ENCODE measurements at places on chromosomes 5 and 9.

DNA sequence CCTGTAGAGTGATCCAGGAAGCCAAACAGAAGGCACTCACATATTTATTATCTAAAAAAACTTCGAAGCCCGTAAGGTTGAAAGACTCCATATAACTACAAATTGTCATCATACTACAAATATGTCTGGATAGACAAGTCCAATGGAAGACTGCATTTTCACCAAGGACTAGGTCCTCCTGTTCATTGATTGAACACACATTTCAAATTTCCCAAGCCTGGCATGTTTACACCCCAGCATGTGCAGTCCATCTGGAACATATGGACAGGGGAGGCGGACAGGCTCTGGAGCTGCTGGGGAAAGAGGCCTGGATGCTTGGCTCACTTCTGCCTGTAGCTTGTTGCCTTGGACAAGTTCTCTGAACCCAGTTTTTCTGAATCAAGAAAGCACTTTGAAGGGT is 378.7 kb downstream of the ENC1 start:
- DNase-seq = no peak

DNA sequence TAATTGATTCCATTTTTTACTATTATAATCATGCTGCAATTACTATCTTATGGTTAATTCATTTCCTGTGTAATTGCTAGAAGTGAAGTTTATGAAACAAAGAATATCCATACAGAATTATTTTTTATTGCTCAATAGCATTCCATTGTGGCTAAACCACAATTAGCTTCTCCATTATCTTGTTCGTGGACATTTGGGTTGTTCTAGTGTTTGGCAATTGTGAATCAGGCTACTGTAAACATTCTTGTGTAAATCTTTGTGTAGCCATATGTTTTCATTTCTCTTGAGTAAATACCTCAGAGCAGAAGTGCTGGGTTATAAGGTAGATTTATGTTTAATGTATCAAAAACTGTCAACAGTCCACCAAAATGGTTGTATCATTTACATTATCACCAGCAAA is 341.1 kb downstream of the MAT2B start:
- DNase-seq = no peak

DNA sequence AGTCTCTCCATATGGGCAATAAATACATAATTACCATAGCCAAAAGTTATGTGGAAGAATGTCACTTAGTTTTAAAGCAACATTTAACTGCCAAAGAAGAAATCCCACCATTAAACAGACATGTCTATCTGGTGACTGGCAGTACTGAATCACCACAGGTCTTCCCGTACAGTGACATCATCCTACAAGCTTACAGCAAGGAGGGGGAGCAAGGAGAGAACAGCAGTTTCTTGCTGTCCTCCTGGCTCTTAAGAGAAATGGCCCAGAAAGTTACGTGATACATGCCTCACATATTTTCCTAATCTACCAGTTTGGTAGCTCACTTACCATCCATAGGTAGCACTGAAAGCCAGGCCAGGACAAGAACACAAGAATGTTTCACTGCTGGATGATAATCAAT is 671.0 kb downstream of the DMRTA1 start:
- no peak for DNase-seq

GRCh38 chr9:114236391-114237138 is 81.2 kb downstream of the COL27A1 start:
- DNase-seq = no peak

DNA sequence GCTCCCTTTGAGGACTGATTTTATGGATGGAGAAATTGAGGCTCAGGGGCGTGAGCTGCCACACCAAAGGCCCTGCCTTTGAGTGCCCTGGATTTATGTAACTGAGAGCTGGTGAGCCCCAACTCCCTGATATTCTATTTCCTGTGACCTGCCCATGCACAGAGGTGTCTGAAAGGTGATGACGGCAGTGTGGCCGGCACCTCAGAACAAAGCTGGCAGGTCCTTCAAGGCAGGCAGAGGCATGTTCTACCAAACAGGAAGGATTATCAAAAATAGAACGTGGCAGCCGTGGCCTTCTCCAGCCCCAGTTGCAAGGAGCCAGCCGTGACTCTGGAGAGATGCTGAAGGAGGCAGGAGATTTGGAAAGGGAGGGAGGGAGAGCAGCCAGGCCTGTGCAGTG is 36.2 kb downstream of the INSYN2B start:
- no peak for DNase-seq
